SW 1271 (cell line): ENCODE measurements at places on chromosomes 1 and 21.

DNA sequence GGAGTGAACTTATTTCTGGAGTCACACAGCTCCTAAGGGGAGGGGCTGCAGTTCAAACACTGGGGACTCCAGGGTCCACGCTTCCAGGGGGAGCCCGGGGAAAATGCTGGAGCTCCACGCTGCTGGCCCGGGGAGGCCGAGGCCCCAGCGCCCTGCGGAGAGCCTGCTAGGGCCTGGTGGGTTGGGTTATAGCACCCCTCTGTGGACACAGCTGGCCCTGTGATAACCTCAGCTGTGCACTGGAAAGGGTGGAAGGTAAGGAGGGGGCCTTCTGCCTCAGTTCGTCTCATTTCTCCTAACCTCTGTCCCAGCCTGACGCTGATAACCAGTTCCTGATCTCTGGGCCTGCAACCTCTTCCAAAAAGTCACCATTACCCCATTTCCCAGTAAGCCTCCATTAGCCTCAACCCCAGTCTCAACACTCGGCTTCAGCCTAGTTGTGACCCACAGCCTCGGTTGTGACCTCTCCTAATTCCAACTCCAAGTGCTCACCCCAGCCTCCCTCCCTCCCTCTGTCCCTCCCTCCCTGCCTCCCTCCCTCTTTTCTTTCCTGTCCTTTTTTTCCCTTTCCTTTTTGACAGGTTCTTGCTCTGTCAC lies 7.1 kb downstream of the NBL1 start:
- peak; percentile 22 for DNase-seq

DNA sequence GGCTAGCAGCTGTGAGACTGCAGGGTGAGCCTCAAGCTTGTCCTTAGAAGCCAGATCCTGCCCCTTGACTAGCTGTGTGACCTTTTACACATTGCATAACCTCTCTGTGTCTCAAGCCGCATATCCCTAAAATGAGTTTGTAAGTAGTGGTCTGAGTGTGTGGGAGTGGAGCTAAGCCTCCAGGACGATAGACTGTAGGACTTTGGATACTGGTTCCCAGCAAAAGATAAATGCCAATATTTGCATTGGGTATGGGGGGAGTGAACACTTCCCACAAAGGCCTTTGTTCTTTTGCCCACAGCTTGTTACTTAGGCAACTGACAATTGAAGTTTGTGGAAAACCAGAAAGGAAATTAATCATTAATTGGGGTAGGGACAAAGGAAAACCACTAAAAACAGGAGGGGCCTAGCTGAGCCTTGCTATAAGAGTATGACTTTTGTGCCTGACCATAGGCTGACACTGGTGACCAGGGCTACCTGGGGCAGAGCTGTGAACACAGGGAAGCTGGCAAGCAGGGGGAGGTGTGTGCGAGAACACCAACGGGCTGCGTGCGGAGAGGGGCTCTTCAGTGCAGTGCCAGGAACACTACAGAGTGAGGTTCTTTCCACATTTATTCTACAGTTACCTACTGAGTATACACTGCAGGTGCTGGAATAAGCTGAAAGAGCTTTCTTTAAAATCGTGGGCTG lies 102.4 kb upstream of the ETV3 start:
- DNase-seq: no peak

- DNase-seq: no peak
Measured at GRCh38 chr1:79777481-79778219, 771.1 kb upstream of the ADGRL4 start.

DNA sequence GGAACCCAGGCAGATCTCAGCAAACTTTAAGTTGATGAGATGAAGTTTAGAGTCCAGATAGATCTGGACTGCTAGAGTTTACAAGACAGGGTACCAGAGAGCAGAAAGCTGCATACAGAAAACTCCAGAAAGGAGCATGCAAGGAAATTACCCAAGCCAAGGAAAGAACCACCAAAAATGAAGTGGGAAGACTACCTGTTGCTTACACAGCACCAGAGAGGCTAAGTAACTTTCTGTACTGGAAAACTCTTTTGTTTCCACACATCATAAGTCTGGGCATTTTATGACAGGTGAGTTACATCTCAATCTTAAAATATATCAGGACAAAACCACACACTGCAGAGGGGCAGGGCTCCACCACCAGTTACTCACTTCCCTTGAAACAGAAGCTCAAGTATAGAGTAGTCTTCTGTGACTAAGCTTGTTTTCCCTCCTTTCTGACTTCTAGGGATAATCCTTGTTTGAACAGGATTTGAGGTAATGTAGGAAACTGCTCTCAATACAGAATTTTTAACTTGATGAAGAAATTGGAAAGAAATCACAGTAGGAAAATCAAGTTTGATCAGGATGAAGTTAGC lies 17.4 kb upstream of the GJA9 start:
- no peak for DNase-seq

DNA sequence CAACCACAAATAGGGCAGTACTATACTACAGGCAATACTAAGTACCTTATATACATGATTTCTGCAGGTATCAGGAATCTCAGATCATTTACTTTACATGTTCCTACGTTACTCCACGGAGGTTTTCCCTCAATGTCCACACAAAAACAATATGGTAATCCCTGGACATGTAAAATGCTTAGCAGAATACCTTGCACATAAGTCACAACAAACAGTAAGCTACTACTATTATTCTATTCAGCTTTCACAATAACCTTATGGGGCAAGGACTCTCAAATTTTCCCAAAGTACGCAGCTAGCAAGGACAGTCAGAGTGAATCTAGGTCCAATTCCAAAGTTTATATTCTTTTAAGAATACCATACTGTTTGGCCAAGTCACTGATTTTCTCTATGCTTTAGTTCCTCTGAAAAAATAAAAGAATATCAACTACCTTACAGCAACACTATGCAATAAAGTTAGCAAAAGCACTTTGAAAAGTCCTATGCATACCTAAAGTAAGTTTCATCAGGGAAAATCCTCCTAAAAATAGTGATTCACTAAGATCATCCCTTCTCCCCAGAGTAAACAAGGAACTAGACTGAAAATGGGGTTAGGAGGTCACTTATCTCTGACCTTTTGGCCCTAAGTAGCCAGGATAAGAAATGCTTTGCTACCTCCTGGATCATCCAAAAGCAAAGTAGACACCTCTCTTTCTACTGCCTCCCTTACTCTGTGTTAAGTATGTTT lies 67.4 kb downstream of the LUZP1 start:
- DNase-seq: no peak

DNA sequence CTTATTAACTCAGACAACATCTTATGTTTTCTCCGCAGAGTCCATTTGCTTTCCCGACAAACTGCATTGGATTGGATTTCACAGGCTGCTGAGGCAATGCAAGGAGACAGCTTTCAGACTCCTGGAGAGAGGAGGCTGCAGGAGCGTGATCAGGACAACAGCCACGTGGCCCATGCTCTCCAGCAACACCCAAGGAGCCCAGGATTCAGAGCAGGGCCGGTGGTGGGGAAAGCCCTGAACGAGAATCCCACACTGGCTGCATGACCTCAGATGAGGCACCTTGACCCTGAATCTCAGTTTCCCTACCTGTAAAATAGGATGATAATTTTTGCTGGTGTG lies 78.3 kb upstream of the NFASC start:
- DNase-seq: no peak

DNA sequence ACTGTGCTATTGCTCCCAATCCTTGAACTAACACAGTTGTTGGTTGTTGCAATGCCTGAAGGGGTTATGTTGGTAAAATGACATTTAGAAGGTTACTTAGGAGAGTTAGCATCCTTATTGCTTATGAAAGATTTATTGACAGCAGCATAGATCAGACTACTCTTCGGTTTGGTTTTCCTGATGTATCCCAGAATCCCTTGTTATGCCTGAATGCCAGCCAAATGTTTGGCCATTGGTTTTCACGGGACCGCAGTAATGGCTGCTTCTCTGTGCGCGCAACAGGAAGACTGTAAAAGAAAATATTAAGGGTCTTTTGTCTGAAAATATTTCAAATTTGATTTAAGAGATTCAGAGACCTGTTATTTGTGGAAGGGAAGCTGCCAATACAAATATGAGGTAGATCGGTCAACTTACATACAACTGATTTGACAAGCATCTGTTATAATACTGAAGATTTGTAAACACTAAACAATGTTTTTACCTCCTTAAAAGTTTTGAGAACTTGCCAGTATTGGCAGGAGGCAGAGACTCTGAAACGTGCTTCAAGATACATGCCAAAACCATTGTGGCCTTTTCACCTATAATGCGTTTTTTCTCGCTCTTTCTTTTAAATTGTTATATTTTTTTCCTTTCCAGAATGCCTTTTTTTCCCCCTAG lies 8.3 kb downstream of the NFIA start:
- no peak for DNase-seq

DNA sequence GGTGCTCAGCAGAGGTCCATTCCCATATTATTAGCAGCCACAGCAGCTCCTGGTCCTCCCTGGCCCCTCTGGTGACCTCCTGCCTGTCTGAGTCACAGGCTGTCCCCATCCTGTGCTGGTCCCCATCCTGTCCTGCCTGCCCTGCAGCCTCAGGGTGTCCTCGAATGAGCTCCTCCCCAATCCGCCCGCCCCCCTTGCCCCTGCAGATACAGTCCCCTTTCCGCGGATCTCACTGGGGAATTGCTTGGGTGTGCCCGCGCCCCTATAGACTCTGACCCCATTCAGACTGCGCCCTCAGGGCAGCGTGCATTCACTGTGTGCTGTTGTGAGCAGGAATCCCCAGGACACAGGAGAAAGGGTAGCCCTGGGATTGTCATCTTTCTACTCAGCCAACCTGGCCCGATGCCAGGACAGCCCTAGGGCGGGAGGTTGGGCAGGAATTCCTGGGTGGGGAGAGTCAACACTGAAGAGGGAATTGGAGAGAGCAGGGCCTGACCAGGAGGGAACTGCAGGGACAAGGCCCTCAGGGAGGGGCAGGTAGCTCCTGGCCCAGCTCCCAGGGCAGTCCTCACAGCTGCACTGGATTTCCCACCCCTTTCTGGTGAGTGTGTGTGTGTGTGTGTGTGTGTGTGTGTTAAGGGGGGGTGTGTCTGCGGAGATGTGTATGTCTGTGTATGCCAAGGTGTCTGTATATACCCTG lies 1.1 kb upstream of the GUCA2A start:
- DNase-seq: no peak

- no peak for DNase-seq
Measured at GRCh38 chr1:237282208-237282783, 240.3 kb downstream of the RYR2 start.

DNA sequence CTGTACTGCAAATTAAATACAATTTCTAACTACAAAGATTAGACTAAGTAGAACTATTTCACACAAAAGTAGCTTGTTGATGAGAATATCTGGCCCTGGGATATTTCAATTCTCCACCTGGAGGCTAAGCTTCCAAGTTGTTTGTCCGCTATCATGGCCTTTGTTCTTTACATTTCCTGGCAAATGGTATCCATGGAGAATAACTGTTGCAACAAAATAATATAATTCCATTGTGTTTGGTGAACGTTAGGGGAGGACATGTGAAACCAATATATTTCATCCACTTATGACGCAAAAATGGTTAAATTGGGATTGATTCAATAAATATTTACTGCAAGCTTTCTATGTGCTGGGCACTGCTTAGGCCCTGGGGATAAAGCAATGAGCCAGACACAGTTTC lies 565.4 kb downstream of the PTPRC start:
- DNase-seq: no peak

DNA sequence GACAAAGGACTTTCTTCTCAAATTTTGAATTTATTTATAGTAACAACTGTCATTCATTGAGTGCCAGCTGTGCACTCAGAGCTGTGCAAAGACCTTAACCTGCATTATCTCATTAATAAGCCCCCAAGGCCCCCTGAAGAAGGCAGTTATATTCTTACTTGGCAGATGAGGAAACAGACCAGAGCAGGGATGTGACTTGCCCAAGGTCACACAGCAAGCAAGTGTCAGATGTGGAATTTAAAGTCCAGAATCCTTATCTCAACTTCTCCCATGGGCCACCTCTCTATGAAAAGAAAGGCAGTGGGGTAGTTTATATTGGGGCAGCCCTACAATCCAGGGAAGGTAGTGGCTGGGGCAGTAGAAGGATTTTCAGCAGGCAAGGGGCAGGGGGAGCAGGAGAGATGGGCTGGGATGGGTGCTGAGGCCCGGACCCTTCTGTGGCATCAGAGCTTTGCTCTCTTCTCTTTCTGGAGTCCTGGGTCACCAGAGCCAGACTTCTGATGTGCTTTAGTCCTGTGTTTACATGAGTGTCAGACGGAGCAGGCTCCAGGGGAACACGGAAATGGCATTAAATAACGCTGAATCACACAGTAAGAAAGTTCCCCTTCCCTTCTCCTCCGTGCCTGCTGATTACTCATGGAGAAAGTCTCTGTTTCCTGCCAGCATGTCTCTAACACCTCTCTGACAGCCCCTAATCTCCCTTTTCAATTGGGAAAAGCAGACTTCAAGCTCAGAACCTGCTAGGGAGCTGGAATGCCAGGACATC lies 39.5 kb downstream of the EPHB2 start:
- peak; percentile 28 for DNase-seq

DNA sequence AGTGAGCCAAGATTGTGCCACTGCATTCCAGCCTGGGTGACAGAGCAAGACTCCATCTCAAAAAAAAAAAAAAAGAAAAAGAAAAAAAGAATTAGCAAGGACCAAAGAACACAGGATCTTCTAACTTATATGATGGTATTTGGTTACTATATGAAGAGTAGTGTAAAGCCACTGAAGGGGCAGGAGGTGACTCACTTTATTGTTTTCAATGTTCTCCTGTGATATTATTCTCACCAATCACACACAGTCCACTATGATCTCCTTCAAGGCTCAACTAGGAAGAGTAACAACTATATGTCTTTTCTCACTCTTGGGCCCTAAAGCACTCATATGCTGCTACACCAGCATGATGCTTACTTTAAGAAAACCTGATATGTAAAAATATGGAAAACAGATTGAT lies 26.7 kb downstream of the RC3H1 start:
- DNase-seq: no peak

GRCh38 chr1:43152866-43153265 lies 19.2 kb downstream of the EBNA1BP2 start:
- DNase-seq: no peak

DNA sequence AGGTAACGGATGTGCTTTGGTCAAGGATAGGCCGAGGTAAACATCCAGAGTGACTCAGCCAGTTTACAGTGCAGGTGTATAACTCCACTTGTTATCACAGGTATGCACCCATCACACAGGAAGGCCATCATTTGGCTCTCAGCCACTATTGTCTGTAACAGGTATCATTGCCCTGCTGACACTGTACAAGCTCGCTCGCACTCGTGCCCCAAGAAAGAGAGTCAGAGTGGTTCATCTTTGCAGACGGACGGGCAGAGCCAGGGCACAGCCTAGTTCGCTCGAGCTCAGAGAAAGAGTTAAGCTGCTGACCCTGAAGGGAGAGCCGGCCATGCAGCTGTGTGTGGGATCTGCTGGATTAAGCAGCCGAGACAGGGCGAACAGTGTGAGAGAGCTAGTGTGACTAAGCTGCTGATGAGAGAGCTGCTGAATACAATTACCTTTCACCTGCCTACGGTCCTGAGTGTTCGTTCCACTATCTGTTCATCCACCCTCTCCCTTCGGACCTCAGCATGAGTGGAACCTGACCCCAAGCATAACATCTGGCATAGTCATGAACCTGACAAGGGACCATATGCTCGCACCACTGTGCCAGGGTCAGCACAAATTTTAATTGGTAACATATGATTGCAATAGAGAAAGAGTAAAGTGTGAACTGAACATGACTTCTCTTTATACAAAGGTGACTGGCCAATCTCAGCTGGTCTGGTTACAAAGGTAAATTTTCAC lies 27.0 kb upstream of the LYPD8 start:
- no peak for DNase-seq

GRCh38 chr1:1090424-1091343 lies 16.6 kb upstream of the RNF223 start:
- no peak for DNase-seq
